ENCODE measurements at places on chromosomes 4 and X.

- no peak for DNase-seq
These were observed 128.6 kb downstream of the SLC39A8 start for GRCh38 chr4:102216666-102217065.

- no peak for DNase-seq
These were observed 37.8 kb downstream of the GAB3 start for GRCh38 chrX:154712781-154713740.

GRCh38 chrX:39574178-39574577, 523.6 kb downstream of the BCOR start:
- no peak for DNase-seq

- DNase-seq, result no peak
These were observed 35.2 kb upstream of the F9 start for GRCh38 chrX:139495324-139495723.

DNA sequence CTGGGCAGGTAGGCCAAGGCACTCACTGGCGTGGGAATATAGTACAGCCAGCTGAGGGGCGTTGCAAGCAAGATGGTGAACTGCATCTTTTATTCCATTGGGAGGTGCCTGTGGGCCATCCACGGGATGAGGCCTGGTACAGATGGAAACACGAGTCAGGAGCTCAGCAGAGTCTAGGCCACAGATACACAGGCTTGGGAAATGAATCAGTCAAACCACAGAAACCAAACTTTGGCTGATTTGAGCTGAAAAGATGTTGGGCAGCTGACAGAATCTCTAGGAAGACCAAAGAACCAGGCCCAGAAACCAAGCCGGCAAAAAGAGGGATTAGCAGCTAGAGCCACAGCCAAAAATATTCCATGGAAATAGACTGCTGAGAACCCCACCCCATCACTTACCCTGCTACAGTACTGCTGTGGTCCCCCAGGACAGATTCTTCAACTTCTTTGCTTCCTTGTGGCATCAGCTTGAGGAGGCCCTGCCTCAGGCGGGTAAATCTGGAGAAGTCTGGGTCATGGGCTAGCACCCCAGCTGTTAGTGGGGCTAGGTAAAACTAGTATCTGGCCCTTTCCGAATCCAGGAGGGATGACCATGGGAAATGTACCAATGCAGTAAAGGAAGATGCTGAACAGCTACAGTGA, 75.4 kb downstream of the TMEM131L start:
- DNase-seq, result peak; percentile 89

- no peak for DNase-seq
These were observed 21.2 kb upstream of the SLC7A11 start for GRCh38 chr4:138263247-138263816.

GRCh38 chrX:149040873-149041535, 464.1 kb downstream of the IDS start:
- DNase-seq, result no peak

GRCh38 chr4:73979407-73979957, 2.3 kb downstream of the PF4 start:
- no peak for DNase-seq

GRCh38 chrX:26295425-26295824, 79.5 kb downstream of the MAGEB5 start:
- DNase-seq, result no peak

DNA sequence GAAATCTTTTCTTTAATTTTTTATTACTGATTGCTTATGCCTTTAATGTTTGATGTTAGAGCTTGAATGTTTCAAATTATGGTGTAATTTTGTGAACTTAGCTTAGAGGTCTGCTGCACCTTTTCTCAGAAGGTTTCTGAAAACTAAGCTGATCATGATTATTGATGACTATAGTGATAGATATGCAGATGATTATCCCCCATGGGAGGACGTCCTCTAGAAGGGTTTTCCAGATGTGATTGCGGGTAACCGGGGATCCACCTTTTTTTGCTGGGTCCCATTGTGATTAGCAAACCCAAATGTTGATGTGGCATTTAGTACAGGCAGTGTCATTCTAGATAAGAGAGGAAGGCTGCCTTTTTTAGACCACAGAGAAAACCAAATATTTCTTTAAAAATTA, 272.9 kb downstream of the FBXO8 start:
- no peak for DNase-seq

DNA sequence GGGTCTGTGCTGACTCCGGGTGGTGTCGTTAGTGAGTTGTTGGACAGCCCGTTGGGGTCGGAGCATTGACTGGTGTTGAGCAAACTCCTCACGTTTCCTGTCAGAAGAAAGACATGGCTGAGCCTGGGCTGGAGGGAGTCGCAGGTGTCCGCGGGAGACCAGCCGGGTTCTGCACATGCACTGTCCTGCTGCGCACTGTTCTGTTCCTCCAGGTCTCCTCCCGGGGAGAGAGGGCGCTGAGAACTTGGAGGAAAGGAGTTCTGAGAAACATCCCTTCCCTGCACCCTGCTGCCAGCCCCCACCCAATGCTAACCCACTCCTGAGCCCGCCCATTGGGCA, 1.1 kb downstream of the ZNF141 start:
- DNase-seq, result no peak

- DNase-seq, result no peak
These were observed 434.2 kb downstream of the PPARGC1A start for GRCh38 chr4:23455456-23456158.

DNA sequence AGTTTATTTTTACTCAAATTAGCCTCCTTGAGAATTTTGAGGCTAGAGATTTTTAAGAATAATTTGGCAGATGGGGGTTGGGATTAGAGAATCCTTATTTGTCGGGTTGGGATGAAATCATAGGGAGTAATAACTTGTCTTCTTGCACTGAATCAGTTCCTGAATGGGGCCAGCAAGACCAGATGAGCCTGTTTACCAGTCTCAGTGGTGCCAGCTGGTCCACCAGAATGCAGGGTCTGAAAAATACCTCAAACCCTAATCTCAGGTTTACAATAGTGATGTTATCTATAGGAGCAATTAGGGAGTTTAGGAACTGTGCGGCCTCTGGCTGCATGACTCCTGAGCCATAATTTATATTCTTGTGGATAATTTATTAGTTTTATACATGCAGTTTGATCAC, 705.9 kb upstream of the AGA start:
- no peak for DNase-seq

- no peak for DNase-seq
These were observed 85.0 kb upstream of the MYOZ2 start for GRCh38 chr4:119050527-119051090.

DNA sequence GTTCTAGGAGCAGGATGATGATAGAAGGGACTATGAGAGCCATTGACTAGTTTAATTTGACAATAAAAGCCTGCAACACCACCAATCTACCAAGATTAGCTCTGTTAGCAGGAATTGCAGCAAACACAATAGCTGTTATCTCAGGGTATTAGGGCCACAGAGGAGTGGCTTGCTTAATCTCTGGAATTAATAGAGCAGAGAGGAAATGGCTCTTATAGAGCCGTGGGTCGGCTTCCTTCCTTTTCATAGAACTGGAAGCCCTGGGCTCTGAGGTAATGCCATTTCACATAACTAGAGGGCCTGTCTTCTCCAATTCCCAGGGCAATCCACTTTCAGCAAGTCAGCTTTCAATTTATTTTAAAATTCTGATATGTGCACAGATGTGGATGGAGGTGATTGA, 83.0 kb downstream of the MAMLD1 start:
- DNase-seq, result no peak

GRCh38 chr4:141899103-141899502, 262.7 kb downstream of the IL15 start:
- DNase-seq, result no peak

Measured in AG08396 (cell line).